ENCODE measurements at places on chromosomes 1 and 21. TPM values are rescaled to one million over a fixed set of nuclear protein-coding genes. Genes with fewer than 3 reads are reported as not detected.

DNA sequence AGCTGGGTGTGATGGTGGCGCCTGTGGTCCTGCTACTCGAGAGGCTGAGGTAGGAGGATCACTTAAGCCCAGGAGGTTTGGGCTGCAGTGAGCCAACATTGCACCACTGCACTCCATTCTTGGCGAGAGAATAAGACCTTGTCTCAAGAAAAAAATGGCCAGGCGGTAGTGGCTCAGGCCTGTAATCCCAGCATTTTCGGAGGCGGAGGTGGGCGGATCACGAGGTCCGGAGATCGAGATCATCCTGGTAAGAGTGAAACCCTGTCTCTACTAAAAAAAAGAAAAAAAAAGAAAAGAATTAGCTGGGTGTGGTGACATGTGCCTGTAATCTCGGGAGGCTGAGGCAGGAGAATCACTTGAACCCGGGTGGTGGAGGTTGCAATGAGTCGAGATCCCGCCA is 11.3 kb downstream of the ATAD3B start:
- H3K36me3 ChIP-seq = peaks cover 5% of the 10 kb centered on the region
- H3K4me3 ChIP-seq = no peak overlapping the region
- H3K4me1 ChIP-seq = no peaks in the 10 kb centered on the region
- no peak for DNase-seq

GRCh38 chr1:58409890-58410289 is 136.6 kb downstream of the OMA1 start:
- no peak overlapping the region for H3K4me3 ChIP-seq
- DNase-seq = no peak
- no peaks in the 10 kb centered on the region for H3K36me3 ChIP-seq
- H3K27me3 ChIP-seq = no peaks in the 10 kb centered on the region
- H3K4me1 ChIP-seq = no peaks in the 10 kb centered on the region

- H3K27ac ChIP-seq = no peak overlapping the region
- H3K4me1 ChIP-seq = no peaks in the 10 kb centered on the region
- no peaks in the 10 kb centered on the region for H3K27me3 ChIP-seq
- H3K36me3 ChIP-seq = no peaks in the 10 kb centered on the region
Observed at GRCh38 chr1:179178183-179178582, 51.3 kb downstream of the ABL2 start.

The GPX7 gene
- total RNA-seq = 26.7 TPM

GRCh38 chr1:94792473-94793295 is 27.5 kb upstream of the SLC44A3 start:
- no peak overlapping the region for H3K27ac ChIP-seq
- peaks cover 15% of the 10 kb centered on the region for H3K36me3 ChIP-seq
- no peaks in the 10 kb centered on the region for H3K27me3 ChIP-seq
- H3K4me1 ChIP-seq = peaks cover 14% of the 10 kb centered on the region

- peaks cover 14% of the 10 kb centered on the region for H3K4me1 ChIP-seq
- peaks cover 75% of the 10 kb centered on the region for H3K27me3 ChIP-seq
- peak; percentile 51 for DNase-seq
Observed at GRCh38 chr1:203127666-203128430, at the start of gene ADORA1. ADORA1 (plus strand) TSS chr1:203127726; CDS start chr1:203128842, 1,116 bp downstream.

The C1QTNF12 gene
- total RNA-seq = 1.7 TPM

GRCh38 chr1:148308832-148309458 is 156.9 kb upstream of the NBPF11 start:
- DNase-seq = no peak
- no peak overlapping the region for H3K4me3 ChIP-seq
- H3K27ac ChIP-seq = no peak overlapping the region
- peaks cover under 1% of the 10 kb centered on the region for H3K4me1 ChIP-seq
- peaks cover 2% of the 10 kb centered on the region for H3K36me3 ChIP-seq

The TMEM240 gene
- 5.1 TPM for total RNA-seq

The PDZK1IP1 gene
- total RNA-seq = not detected

GRCh38 chr1:30572192-30572591 is 151.2 kb downstream of the MATN1 start:
- peaks cover 4% of the 10 kb centered on the region for H3K27me3 ChIP-seq
- no peak for DNase-seq
- no peak overlapping the region for H3K4me3 ChIP-seq
- H3K27ac ChIP-seq = no peak overlapping the region
- no peaks in the 10 kb centered on the region for H3K4me1 ChIP-seq
